ENCODE measurements at places on chromosomes 11 and 22.

DNA sequence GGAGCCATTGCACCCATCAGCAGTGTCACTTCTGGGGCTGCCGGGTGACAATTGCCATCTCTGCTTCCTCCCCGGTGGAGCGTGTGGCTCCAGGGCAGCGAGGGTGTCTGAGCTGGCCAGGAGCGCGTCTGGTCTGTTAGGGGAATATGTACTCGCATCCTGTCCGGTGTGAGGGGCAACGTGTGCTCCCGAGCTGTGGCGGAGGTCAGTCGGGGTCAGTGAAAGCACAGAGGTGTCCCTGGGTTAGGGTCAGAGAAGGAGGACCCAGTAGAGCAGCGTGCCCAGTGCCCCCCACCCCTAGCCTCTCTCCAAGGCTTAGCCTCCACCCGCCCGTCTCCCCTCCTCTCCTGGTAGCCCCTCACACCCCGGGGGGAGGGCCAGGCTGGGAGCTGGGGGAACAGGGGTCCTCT, 1.5 kb downstream of the CLCF1 start:
- DNase-seq: no peak

DNA sequence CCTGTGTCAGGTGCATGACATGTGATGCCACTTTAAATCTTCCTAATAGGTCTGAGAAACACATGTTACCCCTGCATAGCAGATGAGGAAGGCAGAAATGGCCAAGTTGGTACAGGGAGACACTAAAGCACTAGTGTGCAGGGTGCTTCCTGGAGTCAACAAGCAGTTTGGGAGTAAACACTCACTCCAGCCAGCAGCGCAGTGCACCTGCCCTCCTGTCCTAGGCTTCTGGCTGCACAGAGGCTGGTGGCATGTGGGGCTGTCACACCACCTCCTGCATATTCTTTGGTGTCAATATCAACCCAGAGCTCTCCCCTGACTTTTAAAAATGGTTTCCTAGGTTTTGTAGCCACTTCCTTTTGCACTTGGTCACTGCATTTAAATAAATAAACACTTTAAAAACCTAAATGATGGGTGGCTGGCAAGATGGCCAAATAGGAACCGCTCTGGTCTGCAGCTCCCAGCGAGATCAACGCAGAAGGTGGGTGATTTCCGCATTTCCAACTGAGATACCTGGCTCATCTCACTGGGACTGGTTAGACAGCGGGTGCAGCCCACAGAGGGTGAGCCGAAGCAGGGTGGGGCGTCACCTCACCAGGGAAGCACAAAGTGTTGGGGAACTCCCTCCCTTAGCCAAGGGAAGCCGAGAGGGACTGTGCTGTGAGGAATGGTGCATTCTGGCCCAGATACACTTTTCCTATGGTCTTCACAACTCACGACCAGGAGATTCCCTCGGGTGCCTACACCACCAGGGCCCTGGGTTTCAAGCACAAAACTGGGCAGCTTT, 33.5 kb downstream of the GAB4 start:
- no peak for DNase-seq

DNA sequence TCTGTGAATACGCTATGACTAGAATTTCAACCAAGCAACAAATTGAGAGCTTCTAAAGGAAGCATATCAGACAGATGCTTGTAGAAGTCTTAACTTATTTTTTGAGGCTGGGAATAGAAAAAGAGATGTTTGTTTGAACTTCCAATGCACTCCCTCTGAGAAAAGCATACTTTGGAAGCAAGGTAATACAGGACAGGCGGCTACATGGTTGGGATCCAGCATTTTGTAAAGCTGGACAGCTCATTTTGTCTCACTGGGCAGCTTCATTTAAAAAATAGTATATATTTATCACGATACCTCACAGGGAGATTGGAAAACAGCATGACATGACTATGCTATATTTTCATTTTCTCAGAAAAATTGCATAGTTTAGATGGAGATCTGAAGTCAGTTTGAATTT, 821.3 kb upstream of the API5 start:
- no peak for DNase-seq

DNA sequence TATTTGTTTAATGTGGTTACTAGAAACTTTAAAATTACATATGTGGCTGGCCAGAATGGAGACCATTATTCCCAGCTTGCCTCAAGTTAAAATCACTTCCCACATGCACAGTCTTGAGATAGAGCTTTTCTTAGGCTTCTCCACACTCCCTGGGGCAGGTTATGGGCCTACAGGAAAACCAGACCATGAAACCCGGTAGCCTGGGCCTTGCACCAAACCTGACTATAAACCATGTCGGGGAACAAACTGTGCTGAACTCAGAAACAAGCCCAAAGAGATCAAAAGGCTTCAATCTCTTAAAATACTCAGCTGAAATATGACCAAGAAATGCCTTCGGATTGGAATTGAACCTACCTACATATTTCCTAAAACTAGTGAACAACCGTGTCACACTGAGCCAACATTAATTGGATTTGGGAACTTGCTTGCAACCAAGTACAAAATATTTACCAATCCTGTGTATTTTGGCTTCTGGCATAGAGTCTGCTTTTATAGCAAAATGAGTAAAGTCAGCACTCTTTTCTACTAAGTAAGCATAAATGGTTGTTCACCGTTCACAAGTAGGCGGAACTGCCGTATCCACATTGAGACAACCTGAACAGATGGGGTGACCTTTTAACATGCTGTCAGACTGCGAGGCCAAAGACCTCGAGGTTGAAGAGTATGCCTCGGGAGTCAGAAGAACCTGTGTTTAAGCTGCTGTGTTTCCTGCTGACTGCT, 199.5 kb downstream of the FAM76B start:
- DNase-seq: no peak

DNA sequence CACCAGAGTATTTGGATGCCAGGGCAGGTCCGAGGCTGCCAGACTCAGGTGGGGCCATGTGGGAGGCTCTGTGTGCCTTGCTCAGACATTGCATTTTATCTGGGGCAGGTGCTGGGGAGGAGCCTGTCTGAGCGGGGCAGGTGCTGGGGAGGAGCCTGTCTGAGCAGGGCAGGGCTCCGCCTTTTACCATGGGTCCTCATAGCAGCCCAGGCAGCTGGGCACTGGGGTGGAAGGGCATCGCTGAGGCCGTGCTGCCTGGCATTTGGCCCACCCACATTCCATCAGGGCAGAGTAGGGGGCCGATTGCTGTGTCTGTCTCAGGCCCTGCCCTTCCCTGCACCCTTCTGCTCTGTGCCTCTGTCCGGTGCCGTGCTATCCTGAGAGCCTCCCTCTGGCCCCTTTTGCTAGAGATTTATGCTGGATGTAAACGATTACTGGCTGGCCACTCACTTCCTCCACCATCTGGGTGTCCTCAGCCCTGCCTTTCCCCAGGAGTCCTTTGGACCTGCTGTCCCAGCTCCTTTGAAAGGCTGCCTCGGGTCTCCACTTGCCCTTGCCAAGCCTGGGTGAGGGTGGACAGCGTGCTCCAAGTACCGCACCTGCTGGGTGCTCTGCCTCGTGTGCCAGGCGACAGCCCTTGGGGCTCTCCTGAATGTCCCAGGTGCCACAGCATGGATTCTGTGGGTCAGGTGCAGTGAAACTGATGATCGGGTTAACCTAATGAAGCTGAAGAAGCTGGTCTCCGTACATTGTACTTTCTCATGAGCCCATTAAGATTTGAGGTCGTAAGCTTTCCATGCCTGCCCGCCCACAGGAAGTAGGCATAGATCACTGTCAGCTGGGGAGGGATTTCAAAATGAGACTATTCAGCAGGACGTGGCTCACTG, 281.6 kb downstream of the TBC1D22A start:
- peak; percentile 64 for DNase-seq

DNA sequence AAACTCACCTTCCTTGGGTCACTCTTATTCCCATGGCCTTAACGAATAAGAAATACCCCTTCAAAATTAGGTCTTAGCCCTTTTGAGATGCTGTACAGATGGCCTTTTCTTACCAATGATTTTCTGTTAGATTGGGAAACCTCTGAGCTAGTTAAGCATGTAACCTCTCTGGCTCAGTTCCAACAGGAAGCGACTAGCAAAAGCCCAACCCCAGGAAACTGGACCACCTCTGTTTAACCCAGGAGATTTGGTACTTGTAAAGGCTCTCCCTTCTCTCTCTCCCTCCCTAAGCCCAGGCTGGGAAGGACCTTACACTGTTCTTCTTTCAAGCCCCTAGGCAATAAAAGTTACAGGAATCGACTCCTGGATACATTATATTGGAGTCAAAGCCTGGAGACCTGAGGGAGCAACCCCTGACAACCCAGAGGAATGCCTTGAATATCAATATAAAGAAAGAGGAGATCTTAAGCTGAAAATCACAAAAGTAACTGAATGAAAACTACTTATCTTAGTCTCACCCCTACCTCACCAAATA, 11.7 kb downstream of the APIP start:
- DNase-seq: no peak

- DNase-seq: no peak
These were observed 14.1 kb upstream of the HTR3A start for GRCh38 chr11:113960702-113961330.

DNA sequence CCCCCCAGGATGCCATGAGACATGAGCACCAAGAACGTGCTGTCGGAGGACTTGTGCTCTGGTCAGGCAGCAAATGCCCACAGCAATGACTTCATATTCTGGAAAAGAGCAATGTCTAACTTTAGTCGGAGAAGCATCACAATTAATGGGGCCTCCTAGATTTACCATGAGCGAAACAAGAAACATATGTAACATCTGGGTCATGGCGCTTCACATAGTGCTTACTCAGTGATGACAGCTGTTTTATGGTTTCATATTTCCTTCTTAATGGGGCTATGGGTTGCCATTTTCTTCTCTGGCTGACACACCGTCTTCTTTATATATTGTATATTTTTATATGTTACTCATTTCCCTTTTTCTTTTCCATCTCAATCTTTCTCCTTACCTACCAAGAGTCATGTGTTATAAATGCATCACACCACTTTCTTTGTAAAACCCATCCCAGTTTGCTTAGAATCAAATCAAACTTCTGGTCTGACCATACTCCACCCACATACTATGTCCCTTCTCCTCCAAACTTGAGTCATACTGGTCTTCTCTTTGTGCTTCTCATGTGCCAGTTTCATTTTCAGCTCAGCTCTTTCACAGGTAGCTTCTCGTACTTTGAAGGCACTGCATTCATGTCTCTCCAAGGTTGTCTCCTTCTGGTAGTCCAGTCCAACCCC, 9.4 kb upstream of the CASP12 start:
- DNase-seq: no peak

- DNase-seq: peak; percentile 7
These were observed 82.4 kb downstream of the FANCF start for GRCh38 chr11:22543261-22543660.

DNA sequence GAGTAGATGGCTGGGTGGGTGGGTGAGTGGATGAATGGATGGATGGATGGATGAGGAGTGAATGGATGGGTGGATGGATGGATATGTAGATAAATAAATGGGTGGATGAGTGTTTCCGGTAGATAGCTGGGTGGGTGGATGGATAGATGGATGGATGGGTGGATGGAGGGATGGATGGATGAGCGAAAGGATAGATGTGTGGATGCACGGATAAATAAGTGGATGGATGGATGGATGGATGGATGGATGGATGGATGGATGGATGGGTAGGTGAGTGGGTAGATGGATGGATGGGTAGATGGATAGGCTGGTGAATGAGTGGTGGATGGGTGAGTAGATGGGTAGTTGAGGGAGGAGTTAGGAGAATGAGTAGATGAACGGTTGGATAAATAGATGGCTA, 349.3 kb downstream of the MN1 start:
- DNase-seq: no peak

- DNase-seq: no peak
These were observed 30.6 kb downstream of the SREBF2 start for GRCh38 chr22:41863472-41863871.

DNA sequence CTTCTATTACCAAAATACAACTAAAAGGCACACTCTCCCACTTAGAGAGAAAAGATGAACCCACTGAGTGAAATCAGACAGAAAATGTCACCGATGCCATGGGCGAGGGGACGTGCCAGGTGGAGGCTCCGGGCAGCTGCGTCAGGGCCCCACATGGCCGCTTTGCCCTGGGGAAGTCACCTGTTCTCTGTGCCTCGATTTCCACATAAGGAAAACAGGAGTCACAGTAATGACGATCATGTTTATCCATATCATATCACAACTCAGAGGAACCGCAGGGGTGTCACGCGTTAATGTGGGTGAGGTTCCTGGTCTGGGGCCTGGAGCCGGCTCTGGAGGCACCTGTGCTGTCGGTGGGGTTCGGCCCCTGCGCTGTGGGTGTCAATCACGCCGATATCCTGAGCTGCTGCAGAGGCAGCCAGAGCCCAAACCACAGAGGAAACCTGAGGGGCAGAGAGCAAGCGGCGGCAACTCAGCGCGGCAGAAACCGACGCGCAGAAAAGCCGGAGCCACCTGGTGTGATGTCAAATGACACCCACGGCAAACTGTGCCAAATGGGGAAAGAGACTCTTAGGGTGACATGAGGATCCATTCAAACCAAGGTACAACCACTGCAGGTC, 243.7 kb downstream of the BRD1 start:
- no peak for DNase-seq

- DNase-seq: no peak
These were observed 15.7 kb downstream of the TPCN2 start for GRCh38 chr11:69064394-69064957.

- no peak for DNase-seq
These were observed 14.7 kb downstream of the DPP3 start for GRCh38 chr11:66494935-66495334.

DNA sequence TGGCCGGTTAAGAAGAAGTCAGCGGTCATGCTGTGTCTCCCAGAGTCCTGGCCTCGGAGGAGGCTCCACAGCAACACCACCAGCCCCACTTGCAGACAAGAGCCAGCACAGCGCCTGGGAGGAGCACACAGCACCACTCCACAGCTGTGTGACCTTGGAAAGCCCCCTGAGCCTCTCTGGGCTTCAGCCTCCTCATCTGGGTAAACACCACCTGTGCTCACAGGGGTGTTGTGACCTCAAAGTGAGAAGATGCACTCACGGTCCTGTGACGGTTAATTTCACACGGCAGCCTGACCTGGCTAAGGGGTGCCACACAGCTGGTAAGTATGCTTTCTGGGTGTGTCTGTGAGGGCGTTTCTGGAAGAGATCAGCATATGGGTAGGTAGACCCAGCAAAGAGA, 54.7 kb downstream of the PHF21B start:
- no peak for DNase-seq

DNA sequence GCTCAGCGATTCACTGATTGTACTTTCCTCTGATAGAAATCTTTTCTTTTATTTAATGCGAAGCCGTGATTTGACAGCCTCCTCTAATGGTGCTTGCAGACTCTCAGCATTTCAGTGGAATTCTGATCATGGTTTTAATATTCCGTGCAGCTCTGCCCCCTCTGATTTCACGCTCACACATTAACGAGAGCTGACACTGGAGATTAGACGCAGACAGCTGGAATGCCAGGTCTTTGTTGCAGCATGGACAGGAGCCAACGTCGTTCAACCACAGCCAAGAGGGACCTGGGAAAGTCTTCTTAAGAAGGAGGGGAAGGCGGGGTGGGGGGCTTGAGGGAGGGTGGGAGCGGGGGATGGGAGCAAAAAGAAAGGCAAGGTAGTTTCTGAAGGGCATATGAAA, 186.4 kb downstream of the BLID start:
- peak; percentile 16 for DNase-seq

GRCh38 chr11:16812274-16812673, 73.8 kb downstream of the C11orf58 start:
- DNase-seq: peak; percentile 34

- no peak for DNase-seq
These were observed 24.1 kb downstream of the KCNE3 start for GRCh38 chr11:74443071-74443864.
